ENCODE measurements at places on chromosomes 7 and 10. TPM values are rescaled to one million over a fixed set of nuclear protein-coding genes. Genes with fewer than 3 reads are reported as not detected.

GARIN1A gene
- 0.18 TPM for total RNA-seq

FAM25C gene
- not detected for total RNA-seq

CRYGN gene
- total RNA-seq = not detected

SPACDR gene
- 1.1 TPM for total RNA-seq

LIPF gene
- total RNA-seq = not detected

DNAJC12 gene
- total RNA-seq = 2.3 TPM

EPHA1 gene
- total RNA-seq = not detected

ZKSCAN1 gene
- 30.3 TPM for total RNA-seq

ASNS gene
- 39.4 TPM for total RNA-seq

SSMEM1 gene
- not detected for total RNA-seq

ZNF862 gene
- 5.9 TPM for total RNA-seq
